ENCODE measurements at places on chromosomes 7 and 10.

DNA sequence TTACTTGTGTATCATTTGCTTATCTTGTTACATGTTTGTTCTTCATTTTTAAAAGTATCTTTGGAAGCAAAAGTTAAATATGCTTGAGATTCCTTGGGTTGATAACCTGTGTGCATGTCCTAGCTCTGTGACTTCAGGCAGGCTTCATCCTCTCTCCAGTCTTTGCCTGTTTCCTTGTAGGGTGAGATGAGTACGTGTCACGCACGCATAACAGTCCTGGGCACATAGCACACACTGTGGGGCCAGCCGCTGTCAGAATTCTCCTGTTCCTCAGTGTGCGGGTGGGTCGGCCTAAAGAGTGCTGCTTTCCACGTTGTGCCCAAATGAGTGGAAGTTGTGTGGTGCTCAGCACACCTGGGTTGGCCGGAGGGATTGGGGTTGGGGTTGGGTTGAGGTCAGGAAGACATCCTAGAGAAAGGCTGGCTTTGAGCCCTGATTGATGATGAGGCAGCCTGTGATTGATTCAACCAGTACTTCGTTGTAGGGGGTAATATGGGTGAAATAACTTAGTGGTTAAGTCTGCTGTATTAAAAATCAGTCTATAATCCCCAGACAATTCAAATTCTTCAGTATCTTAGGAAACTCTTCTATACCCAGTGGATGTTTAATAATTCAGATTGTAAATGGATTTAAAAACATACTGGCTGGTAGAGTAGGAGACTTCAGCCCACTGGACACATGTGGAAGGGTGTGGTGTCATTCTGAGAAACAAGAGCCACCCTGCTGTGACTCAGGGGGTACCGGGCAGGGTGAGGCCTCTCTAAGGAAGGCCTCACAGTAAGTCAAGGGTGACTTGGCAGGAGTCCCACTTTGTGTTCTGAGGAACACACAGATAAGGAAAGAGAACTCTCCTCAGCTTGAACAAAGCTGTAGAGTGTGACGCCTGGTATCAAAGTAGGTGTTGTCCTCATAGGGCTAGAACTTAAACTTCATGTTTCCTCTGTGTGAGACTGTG, 54.8 kb downstream of the DAGLB start:
- peak; percentile 59 for DNase-seq

- DNase-seq, result no peak
Observed at GRCh38 chr7:149822353-149822943, 15.7 kb upstream of the ZNF862 start.

DNA sequence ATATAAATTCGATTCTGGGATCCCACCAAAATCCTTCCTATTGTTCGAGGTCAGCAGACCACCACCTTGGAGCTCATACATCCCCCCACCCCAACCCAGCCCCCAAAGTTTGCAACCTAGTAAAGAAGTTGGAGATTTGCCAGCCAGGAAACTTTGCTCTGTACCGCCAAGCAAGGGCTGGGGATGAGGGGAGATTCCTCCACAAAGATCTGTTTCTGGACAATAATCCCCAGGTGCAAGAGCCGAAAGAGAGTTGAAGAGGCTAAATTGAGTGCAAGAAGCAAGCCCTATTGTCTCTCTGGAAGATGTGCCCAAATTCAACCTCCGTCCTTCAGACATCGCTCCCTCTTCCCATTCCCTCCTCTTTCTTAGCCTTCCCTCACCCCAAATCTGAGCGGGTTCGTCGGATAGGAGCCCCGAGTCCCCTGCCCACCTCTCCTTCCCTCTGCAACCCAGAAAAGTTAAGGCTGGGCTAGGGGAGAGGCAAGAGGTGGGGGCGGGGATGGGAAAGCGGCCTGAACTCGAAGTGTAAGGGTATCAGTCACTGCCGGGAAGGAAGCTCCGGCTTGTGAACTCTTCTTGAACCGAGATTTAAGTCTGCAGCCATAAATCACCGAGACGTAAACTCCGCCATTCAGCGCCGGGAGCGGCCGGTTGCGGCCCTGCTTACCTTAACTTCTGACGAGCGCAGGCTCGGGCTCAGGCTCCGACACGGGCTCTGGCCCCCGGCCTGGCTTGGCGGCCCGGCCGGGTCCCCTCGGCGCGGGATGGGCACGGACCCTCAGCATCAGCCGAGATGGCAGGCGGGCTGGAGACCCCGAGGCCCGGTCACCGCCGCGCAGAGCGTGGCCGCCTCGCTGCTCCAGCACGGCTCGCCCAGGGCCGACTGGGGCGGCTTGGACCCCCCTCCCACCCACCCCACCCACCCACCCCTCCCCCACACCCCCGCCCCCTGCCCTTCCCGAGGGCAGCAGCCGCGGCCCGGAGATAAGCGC, 10.8 kb upstream of the HOXA2 start:
- DNase-seq, result no peak

DNA sequence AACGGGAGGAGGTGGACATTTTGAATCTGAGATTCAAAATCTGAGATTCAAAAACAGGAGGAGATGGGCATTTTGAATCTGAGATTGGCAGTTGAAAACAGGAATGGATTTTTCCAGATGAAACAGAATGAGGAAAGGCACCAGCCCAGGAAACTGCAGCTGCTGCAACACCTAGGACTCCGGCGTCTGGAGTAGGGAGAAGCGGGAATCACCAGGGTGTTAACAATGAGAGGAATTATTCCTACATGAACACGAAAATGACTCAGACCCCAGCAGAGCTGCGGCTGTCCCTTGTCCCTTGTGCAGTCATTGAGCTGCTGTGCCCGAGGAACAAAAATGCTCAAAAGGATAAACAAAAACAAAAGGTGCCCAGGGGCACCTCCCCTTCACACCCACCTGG, 59.9 kb upstream of the KAT6B start:
- no peak for DNase-seq

- no peak for DNase-seq
Observed at GRCh38 chr7:30464231-30464671, 14.3 kb downstream of the NOD1 start.

DNA sequence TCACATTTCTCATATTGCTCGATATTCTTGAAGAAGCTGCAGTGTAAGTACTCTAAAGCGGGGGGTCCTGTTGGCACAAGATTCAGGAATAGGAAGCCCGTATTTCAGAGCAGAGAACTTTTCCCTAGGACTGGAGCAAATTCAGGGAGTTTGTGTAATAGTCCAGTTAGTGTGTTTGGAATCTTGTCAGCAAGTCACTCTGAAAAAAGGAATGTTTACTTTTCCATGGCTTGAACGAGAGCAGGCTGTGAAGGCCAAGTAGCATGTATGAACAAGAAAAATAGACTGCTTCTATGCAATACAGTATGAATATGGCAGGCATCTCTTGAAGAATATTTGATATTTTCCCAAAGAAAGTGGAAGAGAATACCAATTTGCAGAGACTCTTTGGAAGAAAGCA, 39.8 kb downstream of the CDC123 start:
- no peak for DNase-seq

Measured in CD4-positive, alpha-beta T cell treated with Interleukin-2 at 100 ng/mL for 4 hours (primary cell).